Endodermal cell (in vitro differentiated cells): ENCODE measurements at places on chromosomes 5 and 9.
A peak's percentile ranks its signal among the peaks of the same experiment; 100 is the strongest.

GRCh38 chr9:38333047-38333446, 59.5 kb upstream of the ALDH1B1 start:
- DNase-seq: peak; percentile 20

GRCh38 chr5:67643536-67643935, 446.9 kb upstream of the CD180 start:
- no peak for DNase-seq

DNA sequence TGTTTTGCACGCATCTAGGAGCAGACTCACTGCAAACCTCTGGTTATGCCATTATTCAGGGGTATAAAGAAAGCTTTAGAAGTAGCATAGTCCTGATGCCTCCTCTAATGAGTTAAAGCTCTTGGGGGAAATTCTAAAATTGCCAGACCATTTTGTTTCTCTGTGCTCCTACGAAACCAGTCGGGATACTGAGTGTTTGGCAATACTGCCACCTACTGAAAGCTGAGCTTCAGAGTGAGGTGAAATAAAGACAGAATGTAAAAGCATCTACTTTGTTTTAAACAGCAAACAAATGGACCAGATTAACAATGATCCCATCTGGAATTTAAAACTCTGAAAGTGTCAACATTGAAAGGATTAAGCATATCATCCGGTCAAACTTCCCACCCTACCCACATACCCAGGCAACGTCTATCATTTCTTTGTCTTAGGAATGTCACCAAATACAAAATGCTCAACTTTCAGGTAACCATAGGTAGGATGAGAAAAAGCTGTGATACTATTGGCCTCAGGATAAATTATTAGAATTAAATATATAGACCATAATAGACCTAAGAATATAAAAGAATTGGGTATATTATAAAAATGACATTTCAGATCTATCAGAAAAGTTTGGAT, 77.8 kb upstream of the SHISAL2B start:
- DNase-seq: peak; percentile 81

DNA sequence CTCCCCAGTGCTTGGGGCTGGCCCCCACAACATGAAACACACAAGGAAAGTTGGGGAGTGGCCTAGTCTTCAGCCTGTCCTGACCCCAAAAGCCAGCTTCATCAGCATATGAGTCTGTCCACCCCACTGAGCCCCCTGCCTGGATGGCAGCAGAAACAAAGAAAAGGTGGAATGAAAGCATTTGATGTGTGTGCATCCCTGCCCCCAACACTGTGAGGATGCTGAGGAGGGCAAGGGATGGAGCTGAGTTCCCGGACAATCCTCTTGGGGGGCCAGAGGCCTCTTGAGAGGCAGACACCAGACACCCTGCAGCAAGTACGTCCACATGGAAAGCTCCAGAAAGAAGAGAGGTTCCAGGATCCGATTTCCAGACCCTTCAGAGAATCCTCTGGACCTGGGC, 113.5 kb upstream of the PPP1R26 start:
- DNase-seq: no peak

DNA sequence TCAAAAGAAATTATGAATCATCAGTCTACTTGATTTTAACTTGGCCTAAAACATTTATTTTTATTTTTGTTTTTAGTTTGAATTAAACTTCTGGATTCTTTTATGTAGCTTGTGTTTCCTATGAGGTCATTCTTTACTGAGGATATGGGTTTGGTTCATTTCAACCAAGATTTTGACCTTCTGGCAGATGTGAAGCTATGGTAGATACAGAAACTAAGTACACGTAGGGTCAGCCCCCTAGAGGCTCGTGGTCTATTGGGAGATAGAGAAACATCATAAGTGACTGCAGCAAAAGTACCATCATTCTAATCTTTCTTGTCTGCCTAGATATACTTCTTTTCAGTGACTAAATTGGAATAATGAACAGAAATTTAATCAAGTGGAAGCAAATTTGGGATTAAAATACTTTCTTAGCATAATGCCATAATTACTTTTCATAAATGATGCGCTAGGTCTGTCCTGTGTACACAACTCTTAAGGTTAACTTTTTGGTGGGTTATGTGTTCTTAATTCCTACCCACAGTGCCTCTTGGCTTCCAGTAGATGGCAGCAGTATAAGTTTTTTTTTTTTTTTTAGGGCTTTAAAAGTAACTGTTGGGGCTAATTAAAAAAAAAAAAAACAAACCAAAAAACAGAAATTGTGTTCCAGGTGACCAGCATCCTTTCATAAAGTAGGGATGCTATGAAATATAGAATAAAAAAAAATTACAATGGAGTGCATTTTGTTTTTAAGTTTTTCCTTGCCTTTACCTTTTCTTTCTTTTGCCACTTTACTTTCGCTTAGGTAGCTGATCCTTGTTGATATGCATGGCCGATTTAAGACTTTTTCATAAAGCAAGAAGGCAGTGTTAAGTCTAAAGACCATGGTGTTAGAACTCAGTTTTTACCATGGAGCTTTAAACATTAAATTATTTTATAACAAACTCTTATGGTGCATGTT, 49.9 kb downstream of the LRRTM2 start:
- DNase-seq: no peak

DNA sequence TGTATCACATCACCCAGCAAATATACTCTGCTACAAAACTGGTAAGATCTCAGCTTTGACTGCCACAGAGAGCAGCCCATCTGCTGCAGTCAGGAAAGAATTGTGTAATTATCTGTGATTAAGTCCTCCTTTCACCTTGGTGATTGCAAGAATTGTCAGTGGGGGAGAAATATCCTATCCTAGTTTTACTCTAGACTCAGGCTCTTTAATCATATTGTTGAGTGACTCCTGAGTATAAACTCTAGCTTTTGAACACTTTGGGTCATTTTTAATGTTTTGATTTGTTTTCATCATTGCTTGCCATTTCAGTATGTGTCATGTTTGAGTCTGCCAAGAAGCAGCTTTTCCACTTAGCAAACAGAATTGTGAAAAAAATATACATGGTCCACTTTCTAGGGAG, 32.1 kb downstream of the VCAN start:
- no peak for DNase-seq
